ENCODE measurements at places on chromosomes 11 and 22.
A peak's percentile ranks its signal among the peaks of the same experiment; 100 is the strongest.

DNA sequence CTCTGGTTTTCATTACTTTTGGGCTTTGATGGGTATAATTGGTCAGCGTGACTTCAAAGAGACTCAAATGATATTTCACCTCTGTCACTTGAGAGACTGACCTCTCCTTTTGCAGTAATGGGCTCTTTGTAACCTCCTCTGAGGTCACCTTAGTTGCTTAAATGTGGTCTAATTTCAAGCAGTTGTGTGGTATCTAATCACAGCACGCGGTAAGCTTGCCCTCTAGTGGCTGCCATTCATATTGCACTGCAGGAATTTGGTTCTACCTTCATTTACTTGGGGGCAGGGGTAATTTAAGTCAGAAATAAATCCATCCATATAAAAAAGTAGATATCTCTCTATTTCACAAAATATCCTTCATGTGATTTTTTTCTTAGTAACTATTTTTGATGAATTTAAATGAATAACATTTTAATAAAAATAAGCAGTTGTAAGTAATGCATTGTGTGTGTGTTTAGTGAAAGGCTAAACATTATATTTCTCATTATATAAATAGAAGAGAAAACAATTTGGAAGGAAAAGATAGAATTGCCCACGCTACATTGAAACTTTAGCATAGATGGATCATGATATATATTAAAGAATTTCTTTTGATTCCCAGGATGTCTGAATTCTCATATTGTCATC lies 55.0 kb upstream of the ANO3 start:
- peak; percentile 71 for DNase-seq

DNA sequence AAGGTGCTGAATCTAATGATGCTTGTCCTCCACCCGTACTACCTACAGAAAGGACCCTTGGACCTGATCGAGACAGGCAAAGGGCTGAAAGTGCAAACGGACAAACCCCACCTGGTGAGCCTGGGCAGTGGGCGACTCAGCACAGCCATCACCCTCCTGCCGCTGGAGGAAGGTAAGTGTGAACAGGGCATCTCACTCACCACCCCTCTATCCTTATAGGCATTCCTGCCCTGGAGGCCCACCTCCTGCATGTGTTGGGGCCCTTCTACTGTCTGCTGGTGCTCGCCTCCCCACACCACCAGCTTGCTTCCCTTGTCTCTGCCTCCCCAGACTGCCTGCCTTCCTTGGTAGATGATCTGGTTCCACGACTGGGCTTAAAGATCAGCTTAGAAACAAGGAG lies 7.1 kb downstream of the PHLDB1 start:
- no peak for DNase-seq

- peak; percentile 82 for DNase-seq
Measured at GRCh38 chr11:86802601-86803051, 2.3 kb downstream of the PRSS23 start.

DNA sequence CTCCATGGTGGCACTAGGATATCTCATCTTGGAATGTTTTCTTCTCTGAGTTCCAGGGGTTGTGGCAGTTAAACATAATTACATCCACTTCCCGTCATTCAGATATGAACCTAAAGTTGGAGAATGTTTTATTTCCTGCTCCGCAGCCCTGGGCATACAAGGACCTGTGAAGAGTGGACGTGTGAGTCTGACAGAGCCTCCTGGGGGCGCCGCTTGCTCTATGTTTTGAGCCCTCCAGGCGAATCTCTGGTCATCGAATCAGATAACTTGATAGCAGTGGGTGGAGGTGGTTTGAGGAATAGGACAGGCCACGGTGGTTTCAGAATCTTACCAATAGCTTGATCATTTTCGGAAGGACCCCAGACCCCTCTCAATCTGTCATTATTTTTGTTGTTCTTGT lies 174.2 kb downstream of the NTM start:
- no peak for DNase-seq

GRCh38 chr11:71930556-71931244 lies 1.9 kb downstream of the RNF121 start:
- DNase-seq = no peak

- DNase-seq = peak; percentile 40
Measured at GRCh38 chr11:28400331-28401100, 292.3 kb downstream of the METTL15 start.

GRCh38 chr22:35322126-35322525 lies 22.4 kb downstream of the TOM1 start:
- DNase-seq = no peak

GRCh38 chr11:36258730-36259360 lies 30.4 kb downstream of the COMMD9 start:
- DNase-seq = peak; percentile 59

DNA sequence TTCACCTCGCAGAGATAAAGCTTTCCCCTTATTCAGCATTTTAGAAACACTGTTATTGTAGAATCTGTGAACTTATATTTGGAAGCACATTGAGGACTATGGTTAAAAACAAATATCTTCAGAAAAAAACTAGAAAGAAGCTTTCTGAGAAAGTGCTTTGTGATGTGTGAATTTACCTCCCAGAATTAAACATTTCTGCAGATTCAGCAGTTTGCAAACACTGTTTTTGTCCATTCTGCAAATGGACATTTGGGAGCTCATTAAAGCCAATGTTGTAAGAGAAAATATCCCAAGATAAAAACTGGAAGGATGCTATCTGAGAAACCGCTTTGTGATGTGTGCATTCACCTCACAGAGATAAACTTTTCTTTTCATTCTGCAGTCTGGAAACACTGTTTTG lies 272.7 kb downstream of the OR4A5 start:
- no peak for DNase-seq

DNA sequence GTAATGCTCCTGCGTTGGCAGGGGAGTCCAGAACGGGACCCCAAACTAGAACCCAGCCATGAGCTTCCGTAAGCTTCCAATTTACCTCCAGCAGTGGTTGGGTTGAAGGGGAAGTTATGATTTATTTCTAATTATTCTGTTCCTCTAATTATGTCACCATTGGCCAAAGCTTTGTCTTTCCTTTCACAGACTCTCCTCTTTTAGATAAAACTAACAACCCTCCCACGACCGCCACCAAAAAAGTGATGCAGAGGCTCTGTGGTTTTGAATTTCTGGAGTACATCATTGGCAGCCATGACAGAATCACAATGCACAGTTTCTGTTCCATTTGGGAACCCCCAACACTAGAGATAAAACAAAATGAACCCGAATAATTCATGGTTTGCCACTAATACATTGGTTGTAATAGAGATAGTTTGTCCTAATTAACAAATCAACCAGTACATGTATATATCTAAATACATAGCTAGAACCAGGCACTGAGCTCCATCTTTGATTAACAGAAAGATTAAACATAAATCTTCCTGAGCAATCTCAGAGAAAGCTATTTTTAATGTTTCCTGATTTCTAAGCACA lies 64.3 kb downstream of the ETS1 start:
- DNase-seq = no peak

DNA sequence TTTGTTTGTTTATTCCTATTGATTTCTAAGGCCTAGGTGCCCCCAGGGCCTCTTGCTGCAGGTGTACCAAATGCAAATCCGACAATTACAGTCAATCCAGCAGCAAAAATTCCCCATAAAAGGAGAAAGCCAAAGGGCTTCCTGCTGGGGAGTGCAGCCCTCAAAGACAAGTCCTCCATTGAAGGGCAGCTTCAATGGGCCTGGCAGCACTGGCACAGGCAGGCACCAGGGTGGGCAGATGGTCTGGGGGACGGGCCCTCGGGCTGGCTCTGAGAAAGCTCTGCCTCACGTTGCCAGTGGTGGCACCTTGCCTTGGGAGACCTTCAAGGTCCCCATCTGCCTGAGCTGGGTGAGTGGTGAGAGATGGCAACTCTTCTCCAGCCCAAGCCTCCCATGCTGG lies 128.0 kb downstream of the DSCAML1 start:
- DNase-seq = no peak

GRCh38 chr11:68806931-68807844 lies 34.5 kb downstream of the CPT1A start:
- DNase-seq = peak; percentile 58

DNA sequence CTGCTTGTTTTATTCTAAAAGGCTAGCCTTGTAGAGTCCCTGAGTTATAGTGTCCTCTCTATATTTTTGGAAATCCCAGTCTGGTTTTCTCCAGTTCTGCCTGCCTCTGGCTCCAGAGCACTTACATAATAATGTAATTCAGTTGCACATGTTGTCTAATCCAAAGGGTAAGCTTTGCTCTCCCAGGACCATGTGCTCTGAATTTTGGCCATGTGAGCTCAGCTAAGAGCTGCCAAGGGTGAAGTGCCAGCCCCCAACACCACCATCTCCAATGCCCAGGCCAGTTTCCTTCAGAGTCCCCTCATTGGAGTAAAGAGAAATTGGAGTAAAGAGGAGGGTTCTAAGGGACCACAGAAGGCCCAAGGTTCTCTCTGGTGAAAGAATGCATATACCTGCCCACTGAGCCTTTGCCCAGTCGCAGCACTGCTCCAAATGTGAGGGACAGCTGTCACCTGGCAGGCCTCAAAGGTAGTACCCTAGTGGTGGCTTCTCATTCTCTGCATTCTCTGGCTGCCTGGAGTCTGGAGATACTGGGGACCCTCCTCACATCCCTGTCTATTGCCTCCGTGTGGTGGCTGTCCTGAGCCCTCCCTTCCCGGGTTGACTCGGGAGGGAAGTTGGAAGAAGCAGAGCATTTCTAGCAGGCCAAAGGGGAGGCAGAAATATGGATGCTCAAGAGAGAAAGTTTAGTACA lies 4.9 kb downstream of the CRY2 start:
- no peak for DNase-seq

GRCh38 chr11:59187035-59187434 lies 15.1 kb downstream of the DTX4 start:
- no peak for DNase-seq

DNA sequence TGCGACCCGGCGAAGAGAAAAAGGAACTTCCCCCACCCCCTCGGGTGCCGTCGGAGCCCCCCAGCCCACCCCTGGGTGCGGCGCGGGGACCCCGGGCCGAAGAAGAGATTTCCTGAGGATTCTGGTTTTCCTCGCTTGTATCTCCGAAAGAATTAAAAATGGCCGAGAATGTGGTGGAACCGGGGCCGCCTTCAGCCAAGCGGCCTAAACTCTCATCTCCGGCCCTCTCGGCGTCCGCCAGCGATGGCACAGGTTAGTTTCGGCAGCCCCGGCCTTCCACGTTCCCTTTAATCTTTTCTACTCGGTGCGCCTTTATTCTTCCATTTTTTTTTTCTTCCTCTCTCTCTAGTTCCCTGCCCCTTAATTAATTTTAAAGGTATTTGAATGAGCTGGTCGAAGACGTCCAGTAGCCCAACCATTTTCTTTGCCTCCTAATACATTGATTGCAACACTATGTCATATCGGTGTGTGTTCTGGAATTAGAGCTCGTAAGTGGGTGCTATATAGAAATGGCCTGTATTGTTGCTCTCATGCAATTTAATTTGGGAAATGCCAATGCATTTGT lies 537 bp downstream of the EP300 start:
- DNase-seq = peak; percentile 41

- no peak for DNase-seq
Measured at GRCh38 chr22:36378869-36379217, 8.9 kb downstream of the MYH9 start.

DNA sequence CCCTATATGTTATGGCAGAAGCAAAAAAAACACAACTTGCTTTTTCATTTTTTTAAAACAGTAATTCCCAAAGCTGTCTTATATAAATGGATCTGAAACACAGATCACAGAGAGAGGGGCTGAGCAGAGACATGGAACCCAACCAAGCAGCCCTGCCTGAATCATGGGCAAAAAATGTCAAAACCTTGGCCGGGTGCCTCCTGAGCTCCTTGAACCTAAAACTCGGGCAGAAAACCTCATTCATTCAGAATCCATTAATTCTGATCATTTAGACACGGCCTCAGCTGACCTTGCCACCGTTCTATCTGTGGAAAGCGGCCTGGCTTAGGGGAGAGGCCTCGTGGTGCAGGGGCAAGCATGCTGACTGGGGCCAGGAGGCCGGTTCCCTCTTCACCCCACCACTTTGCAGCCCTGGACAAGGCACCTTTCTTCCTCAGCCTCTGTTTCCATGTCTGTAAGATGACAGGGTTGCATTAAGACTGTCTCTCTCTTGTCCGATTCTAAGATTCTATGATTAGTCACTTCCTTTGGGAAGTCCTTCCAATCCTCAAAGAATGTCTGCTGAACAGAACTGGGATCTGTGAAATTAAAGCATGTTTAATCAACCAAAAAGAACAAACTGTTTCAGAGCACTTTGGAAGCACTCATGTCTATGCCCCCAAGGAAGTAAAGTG lies 26.0 kb downstream of the TENM4 start:
- DNase-seq = peak; percentile 79

DNA sequence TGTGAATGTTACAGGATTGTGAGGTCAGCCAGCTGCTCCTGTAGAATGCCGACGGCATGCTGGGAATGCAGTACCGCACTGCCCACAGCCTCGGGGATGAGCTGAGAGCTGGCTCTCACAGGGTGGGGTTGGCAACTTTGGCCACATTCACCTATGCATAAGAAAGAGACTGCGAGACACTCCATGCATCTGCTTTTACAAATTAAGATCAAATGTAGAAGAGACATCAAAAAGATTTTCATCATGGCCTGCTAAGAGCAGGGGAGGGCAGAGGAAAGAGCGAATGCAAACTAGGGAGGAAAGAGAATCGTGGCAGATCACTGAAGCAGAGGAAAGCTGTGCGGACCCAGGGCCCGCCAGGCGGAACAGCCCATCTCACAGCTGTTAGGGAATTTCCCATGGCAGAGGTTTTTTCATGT lies 49.8 kb upstream of the SPATA19 start:
- no peak for DNase-seq

- DNase-seq = no peak
Measured at GRCh38 chr22:42397332-42398249, 34.6 kb downstream of the NFAM1 start.

GRCh38 chr11:13278609-13279486 lies 1.3 kb downstream of the BMAL1 start:
- DNase-seq = no peak

DNA sequence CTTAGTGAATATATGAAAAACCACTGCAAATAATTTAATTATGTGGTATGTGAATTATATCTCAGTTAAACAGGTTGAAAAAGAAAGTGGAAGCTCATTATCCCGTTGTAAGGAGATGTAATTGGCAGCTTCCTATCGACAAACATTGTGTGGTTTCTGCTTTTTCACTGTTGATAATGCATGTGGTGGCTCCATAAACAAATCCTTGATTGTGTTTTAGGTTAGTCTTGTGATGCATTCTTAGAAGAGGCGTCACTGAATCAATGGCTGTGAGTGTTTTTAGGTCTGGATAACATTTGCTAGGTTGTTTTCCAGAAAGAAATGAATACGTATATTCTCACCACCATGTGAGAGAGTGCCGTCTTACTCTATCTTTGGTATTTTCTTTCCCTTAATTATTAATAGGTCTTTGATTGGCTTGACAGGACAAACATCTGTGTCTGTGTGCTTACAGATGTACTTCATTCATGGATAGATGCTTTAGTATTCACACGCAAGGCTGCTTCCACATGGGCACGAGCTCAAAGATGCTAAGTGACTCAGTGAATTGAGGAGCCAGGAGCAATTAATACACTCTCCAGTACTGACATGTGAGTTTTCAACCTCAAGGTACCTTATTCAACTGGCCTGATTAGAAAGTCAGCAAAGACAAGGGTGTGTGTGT lies 166.7 kb downstream of the TBC1D22A start:
- DNase-seq = no peak
